Progenitor cell of endocrine pancreas (in vitro differentiated cells): ENCODE measurements at places on chromosomes 4 and X.
A peak's percentile ranks its signal among the peaks of the same experiment; 100 is the strongest.

DNA sequence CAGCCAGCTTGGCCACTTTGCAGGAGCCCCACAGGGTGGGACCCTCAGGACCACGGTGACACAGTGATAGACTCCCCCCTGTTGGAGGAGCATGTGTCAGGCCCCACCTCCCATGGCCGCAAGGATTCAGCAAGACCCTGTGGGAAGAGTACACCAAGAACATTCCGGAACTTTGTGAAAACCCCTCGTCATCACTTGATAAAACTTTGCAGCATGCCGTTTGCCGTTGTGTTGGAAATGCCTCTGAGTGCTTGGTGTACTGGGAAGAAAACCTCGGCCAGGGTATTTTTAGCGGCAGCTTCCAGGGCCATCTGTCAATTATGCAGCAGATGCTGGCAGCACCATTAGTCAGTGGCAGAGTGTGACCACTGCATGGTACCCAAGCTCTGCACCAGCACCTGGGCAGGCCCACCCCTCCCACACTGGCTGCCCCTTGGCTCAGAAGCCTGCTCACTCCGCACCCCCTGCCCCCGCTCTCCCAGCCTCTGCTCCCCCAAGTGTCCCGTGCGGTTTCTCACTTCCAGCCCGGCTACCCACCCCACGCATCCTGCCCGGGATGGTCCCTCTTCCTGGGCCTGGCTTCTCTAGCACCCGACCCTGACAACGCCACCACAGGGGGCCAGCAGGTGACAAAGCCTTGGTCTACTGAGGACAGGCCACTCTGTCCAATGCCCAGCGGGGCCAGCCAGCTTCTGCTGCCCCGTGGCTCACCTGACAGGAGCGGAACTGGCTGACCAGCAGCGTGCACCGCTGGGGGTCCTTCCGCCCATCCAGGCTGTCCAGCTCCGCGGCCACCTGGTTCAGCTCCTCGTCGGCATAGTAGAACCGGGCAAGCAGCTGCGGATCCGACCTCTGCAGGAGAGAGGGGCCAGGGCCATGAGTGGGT lies 65.0 kb downstream of the ZFYVE28 start:
- no peak for DNase-seq

DNA sequence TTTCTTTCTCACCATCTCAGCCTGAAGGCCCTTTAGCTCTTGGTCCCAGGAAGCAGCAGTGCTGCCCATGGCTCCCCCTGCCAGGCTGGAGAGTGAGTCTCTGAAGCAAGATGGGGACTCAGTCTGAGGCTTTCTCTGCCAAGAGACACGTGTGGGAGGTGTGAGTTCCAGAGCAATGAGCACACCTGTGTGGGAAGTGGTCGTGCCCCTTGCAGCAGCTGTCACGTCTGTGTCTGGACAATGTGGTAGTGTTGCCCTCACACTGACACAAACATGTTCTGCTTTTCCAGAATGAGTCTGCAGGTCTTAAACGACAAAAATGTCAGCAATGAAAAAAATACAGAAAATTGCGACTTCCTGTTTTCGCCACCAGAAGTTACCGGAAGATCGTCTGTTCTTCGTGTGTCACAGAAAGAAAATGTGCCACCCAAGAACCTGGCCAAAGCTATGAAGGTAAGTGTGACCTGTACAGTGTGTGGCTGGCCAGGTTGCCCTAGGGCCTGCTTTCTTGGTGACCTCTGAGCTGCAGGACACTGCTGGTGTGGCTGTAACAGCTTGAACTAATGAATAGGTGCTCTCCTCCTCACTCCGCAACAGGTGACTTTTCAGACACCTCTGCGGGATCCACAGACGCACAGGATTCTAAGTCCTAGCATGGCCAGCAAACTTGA lies 1.9 kb downstream of the TACC3 start:
- no peak for DNase-seq

- no peak for DNase-seq
Observed at GRCh38 chr4:85951099-85951498, 408.8 kb downstream of the MAPK10 start.

DNA sequence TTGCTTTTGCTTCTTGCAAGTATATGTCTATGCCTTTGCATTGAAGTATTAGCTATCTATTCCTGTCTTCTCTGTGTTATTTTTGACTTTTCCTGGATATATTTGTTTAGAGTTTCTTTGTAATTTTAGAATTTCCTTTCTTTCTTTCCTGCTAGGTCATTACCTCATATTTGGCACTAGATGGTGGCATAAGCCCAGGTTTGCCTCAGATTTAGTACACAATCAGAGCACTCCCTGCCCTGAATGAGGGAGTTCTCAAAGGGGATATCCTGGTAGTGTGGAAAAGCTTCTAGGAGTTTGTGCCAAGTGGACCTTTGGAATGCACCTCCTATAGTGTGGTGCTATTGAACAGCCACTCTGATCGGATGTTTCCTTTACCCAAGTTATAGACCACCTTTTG lies 181.6 kb downstream of the UGT8 start:
- peak; percentile 13 for DNase-seq

DNA sequence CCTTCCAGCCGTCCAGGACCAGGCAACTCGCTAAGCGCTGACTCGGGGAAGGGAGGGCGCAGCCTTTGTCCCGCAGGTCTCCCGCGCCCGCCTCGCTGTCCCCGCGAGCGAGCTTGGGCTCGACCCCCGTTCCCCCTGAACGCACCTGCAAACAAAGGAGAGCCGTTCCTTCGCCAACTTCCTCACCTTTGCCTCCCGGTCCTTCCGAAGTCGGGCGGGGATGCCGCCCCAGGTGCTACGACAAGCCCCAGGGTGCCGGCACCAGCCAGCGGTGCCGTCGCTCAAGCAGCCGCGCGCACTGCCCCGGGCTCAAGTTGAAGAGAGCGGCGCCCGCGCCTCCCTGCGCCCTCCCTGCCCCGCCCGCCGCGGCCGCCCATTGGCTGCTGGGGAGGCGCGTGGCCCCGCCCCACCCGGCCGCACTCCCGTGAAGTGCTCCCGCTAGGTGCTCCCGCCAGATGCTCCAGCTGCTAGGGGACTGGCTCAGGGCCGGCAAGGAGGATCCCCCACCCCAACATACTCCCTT lies 107.1 kb downstream of the NSUN7 start:
- peak; percentile 63 for DNase-seq

- no peak for DNase-seq
Observed at GRCh38 chr4:39565878-39566600, 38.8 kb upstream of the UGDH start.

DNA sequence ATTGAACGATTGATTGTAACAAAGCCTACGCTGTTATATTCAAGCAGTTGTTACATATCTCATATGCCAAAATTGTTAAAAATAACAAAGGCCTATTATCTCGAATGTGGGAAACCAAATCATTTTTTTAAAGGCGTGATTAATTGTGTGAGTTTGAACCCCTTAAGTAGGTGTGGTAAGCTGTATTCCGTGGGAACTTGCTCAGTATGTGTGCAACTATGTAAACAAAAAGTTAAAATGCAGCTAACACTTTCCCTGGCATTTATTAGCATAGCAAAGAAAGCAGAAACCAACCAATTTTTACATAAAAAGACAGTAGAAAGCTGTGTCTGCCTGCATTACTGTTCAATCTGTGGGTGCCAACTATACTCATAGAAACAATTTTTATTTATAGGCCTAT lies 166.0 kb upstream of the HAND2 start:
- DNase-seq: no peak

GRCh38 chr4:185470501-185471195 lies 885 bp downstream of the CCDC110 start:
- DNase-seq: peak; percentile 34

DNA sequence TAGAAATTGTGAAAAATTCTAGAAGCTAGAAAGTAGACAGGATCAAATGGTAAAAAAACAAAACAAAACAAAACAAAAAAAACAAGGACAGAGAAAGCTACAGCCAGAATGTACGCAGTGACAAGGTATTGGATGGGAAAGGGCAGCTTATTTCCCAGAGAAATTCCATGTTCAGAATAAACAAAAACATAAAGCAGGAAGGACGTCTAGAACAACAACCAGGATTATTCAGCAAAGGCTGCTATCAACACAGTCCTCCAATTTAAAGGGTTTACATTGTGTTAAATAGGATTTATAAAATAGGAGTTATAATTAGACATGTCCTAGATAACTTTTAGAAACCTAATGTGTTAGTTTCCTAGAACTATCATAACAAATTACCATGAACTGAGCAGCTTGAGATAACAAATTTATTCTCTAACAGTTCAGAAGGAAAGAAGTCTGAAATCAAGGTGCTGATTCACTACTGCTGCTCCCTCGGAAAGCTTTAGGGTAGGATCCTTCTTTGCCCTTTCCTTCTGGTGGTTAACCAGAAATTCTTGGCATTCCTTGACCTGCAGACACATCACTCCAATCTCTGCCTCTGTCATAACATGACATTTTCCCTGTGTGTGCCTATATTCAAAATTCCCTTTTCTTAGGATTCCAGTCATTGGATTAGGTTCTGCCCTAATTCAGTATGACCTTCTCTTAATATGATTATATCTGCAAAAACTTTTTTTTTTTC lies 175.6 kb downstream of the SNCA start:
- no peak for DNase-seq

DNA sequence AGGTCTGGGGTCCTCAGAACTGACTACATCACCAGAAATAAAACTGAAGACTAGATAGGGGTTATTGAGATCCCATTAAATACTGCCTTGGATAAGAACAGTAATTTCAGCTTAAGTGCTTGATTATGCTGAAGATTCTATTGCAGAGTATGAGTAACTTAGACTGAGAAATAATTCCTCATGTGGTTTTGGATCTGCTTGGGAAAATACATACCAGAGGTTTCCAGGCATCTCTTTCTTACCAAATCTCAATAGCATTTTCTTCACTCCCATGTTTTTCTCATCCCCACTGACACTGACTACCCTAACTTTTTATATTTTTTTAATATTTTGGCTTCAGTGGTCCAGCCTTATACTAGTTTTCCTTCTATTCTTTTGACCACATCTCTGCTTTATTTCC lies 92.0 kb upstream of the TEX13D start:
- DNase-seq: no peak

DNA sequence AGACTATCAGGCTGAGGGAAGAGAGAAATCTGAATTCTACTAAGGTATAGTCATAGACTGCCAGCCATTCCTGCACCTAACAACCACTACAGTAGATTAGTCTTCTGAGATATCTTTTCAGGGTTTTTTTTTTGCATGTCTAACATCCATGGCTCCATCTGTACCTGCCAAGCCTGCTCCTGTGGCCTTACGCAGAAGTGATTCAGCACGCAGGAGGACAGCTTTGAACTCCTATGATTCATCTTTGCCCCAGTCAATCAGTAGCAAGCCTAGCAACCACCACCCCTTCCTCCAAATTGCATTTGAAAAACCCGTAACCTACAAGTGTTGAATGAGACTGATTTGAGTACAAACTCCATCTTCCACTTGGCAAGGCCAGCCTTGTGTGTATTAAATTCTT lies 520.7 kb upstream of the HS3ST1 start:
- DNase-seq: no peak

DNA sequence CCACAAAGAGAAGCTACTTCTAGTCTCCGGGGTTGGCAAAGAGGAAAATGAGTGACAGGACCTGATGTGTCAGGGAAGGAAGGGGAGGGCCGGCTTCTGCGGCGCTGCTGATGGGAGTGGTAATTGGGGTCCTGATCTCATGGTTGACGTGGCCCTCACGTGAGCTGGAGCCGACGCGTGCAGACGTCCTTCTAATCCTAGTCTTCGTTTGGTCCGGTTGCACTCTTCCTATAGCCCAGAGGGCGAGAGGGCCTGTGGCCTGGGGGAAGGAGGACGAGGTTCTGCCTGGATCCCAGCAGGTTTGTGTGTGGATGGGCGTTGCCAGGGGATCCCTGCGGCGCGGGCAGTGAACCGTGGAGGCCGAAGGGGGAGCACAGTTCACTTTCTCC lies at the start of gene ARMCX1:
Gene ARMCX1 (plus strand): TSS at position 186 of the 389 bp plus-strand sequence. CDS start 2,384 bp downstream, outside the sequence.
- no peak for DNase-seq

DNA sequence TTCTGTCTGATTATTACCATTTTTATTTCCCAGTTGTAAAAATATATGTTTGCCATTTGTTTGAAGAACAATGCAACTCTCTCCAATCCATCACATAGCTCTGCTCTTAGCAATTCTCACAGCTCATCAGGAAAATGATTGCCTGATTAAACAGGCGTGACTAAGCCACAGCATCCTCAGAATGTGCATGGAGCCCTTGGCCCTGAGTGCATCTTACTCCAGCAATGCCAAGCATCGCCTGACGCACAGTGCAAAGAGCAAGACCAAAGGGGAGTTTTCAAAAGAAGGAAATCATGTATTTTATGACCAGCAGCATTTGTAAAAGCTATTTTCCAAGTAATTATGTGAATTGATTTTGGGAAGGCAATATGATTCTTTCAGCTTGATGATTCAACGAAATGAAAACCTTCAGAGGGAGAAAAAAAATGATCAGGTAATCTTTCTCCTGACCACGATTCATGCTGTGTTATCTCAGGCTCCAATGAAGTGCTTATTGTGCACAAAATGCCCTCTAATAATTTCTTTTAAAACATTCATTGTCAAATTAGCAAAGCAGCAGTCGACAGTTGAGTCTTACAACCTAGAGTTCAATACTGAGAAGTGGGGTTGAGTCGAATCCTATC lies 138.0 kb upstream of the FAM9B start:
- DNase-seq: no peak

DNA sequence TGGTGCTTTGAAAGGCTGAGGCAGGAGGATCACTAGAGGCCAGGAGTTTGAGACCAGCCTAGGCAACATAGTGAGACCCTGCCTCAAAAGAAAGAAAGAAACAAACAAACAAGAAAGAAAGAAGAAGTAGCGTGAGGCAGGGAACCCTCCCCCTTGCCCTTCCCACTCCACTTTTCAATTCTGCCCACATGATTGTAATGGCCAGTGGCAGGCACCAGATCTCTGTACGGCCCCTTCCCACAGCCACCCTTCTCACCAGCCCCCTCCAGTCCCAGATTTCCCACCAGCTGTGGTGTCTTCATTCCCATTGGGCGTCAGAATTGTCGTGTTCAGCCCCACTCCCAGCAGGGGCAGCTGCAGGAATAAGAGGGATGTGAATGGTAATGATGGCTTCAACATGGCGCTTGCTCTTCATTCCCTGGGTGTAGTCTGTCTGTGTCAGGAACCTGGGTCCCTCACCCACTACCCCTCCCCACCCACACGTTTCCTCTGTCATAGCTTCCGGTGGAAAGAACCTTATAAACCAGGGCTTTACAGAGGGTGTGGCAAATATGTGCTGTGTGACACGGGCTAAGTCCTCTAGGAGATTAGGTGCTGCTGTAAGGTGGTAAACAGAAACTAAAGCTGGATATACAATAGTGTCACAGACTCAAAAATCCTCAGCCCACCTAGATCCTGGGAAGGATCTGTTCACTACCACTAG lies at the start of gene IL2RG:
Gene IL2RG (minus strand): TSS at position 437 of the 703 bp plus-strand sequence. CDS start 38 bp downstream, at position 399.
- DNase-seq: no peak

DNA sequence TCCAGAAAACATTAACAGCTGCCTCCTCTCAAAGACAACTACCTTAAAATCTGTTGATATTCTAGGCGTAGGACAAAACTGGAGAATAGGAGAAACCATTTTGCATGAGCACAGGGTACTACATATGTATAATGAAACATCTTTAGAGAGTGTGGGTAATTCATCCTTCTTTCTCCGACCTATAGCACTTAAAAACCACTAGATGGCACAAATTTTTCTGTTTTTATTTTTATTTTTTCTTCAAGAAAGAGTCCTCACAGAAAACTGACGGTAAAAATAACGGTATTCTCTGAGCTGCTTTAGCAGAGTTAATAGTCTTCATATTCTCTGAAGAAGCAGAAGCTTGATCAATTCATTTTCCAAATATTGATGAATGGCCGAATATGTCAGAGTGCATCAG lies 14.6 kb downstream of the SMIM31 start:
- DNase-seq: no peak

GRCh38 chr4:169018406-169018805 lies 8.4 kb upstream of the CBR4 start:
- DNase-seq: no peak
